ENCODE measurements at places on chromosomes 13 and 19.

DNA sequence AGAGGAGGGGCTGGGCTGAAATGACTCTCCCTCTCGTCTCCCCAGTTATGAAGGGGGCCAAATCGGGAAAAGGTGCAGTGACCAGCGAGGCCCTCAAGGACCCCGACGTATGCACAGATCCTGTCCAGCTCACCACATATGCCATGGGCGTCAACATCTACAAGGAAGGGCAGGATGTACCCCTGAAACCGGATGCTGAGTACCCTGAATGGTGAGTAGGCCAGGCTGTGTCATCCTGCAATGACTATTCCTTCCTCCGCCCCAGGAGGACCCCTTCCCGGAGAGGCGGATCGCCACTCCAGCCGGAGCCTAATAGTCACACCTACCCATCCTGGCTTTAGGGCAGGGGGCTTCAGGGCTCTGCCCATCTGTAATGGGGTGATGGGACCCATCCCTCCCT lies 2.6 kb downstream of the MRPL54 start:
- no peak for DNase-seq

DNA sequence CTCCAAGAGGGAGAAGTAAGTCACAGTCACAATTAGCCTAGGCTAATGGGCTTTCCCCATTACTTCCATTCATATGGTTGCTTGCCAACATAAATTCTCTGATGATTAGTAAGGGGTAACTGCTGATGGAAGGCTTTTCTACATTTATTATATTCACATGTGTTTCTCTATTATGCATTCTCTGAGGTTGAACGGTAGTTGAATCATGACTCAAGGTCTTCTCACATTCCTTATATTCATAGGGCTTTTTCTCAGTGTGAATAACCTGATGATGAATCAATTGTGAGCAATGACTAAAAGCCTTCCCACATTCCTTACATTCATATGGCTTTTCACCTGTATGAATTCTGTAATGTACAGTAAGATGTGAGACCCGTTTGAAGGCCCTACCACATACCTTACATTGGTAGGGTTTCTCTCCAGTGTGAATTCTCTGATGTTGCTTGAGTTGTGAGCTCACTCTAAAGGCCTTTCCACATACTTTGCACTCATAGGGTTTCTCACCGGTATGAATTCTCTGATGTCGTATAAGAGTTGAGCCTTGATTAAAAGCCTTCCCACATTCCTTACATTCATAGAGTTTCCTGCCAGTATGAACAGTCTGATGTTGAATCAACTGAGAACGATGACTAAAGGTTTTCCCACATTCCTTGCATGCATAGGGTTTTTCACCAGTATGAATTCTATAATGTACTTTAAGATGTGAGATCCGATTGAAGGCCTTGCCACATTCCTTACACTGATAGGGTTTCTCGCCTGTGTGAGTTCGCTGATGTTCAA lies 9.3 kb downstream of the ZNF582 start:
- peak; percentile 20 for DNase-seq

GRCh38 chr19:35268536-35269437 lies at the start of gene USF2:
Gene USF2, plus strand, starts transcription at chr19:35268962. Its CDS starts 140 bp downstream, at chr19:35269102.
- DNase-seq = peak; percentile 59

DNA sequence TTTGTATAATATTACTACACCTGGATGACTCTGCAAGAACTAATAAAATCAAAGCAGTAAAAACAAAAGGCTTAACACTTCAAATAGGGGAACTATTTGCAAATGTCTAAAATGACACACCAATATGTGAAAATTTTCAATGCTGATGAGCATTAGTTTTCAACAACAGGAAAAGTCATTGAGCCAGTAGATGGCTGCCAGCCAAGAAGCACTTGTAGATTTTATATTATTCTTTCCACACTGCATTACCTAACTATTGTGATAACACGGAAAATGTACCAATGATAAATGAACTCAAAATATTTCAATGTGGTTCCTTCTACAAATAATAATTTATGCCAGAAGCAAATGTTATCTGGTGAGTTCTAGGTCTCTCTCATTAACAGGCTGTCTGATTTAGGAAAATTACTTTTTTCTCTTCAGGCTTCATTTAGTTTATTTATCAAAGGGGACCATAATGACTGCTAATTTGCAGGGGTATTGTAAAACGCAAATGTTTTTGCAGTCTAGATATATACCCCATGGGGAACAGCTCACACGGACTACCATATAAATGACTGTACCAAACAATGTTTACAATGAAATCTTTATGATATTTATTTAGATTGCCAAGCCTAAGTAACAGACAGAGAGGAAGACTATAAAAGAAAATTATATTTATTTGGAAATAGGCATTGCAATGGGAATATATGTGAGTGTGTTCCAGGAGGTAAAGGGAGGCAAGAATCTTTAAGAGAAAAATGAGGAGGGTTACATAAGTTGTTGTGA lies 407.8 kb downstream of the LIG4 start:
- DNase-seq = no peak

DNA sequence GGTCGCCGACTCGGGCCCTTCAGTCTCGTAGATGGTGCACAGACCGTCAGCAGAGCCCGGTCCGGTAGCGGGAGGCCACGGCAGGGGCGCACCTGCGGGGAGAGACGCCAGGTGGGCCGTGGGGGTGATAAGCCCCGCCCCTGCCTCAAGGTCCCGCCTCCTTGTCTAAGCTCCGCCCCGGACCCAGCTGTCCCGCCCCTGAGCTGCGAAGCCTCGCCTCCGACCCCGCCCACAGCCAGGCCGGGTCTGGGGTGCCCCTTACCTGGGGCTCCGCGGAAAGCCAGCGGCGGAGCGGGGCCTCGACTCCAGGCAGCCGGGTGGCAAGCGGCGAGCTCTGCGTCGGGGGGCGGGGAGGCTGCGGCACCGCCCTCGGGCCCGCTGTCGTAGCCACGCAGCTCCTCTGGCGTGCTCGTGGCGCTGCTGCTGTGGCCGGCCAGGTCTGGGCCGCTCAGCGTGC lies 4.7 kb downstream of the PRR36 start:
- no peak for DNase-seq

DNA sequence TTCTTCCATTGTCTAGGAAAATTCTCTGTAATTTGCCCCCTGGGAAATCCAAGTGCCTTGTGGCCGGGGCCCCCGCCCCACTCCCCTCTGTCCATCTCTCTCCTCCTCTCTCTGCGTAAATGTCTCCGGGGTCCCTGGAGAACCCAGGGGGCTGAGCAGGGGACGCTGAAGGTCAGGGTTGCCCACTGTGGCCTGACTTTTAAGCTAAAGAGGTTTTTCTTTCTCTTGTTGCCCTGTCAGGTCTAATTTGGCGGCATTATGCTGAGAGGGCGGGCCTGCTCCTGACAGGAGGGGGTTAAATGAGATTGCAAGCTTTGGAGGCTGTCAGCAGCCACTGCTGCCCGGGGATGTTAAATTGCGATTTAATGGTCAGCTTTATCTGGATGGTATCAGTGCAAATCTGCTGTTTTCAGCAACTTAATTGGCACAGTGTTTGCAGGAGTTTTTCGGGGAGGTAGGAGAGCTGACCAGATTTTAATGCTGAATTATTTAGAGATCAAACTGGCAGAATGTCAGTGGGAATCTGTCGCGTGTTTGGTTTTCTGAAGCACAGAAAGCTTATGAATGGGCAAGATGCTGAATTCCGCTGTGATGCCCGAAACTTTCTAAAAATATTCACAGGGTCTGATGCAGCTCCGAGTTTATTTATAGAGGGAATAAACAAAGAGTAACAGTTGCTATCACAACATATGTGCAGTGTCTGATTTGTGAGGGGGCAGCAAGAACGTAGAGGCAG lies 93.2 kb upstream of the SOX1 start:
- DNase-seq = no peak

DNA sequence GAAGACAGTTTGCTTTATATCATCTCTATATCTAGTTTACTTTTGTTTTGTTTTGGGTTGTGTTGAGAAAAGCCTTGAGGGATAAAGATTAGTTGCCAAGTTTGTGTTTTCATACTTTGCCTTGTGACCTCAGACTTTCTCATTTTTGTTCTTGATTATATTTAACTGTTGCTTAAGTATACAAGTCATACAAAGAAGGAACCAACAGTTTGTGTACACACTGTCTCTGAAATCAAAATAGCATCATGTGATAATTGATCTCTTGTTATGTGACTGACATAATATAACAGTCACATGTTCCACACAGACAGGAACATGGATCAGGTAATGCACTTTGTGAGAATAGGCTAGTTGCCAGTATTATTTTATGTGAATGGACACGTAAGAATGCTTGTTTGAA lies 70.8 kb downstream of the SHISA2 start:
- DNase-seq = no peak

GRCh38 chr13:109209526-109209925 lies 576.9 kb downstream of the IRS2 start:
- no peak for DNase-seq

DNA sequence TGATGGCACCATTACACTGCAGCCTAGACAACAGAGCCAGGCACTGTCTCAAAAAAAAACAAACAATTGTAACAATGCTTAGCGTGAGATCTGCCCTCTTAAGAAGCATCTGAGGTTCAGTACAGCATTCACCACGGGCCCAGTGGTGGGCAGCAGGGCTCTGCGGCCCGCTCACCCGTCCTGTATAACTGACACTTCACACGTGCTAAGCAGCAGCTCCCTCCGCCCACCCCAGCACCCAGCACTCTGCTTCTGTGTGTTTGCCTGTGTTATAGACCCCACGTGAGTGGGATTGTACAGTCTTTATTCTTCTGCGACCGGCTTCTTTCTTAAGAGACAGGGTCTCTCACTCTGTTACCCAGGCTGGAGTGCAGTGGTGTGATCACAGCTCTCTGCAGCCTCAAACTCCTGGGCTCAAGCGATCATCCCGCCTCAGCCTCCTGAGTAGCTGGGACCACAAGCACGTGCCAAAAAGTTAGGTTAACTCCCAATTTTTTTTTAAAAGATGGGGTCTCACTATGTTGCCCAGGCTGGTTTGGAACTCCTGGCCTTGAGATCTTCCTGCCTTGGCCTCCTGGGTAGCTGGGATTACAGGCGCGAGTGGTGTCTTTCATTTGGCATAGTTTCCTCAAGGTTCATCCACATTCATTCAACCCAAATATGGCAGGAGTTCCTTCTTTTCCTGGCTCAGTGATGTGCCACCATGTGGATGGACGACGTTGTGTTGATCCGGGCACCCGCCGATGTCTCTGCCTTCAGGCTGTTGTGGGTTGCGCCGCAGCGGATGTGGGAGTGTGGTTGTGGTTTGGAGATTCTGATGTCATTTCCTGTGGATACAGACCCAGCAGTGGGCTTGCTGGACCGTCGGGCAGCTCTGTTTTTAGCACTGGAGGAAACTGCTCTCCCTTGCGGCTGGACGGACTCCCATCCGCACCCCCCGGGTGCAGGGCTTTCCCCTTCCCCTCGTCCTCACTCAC lies 170.0 kb downstream of the KDM4B start:
- peak; percentile 58 for DNase-seq

GRCh38 chr19:12938779-12939601 lies 581 bp downstream of the CALR start:
- DNase-seq = peak; percentile 76

DNA sequence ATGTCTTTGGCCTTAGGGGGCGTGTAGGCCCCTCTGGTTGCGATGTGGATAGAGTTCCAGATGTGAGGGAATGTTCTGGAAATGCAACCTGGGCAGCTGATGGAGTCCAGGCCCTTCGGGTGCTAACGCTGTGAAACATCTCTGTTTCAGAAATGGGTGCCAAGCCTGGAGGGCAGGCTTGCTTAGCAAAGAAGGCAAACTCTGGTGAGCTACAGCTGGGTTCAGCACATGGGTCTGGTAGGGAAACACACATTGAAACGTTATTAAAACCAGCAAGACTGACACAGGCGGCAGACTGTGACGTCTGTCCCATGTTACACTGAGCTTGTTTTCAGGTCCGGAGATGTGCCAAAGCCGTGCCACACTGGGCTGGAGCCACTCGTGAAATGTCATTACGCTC lies 8.6 kb upstream of the CDC16 start:
- DNase-seq = no peak

DNA sequence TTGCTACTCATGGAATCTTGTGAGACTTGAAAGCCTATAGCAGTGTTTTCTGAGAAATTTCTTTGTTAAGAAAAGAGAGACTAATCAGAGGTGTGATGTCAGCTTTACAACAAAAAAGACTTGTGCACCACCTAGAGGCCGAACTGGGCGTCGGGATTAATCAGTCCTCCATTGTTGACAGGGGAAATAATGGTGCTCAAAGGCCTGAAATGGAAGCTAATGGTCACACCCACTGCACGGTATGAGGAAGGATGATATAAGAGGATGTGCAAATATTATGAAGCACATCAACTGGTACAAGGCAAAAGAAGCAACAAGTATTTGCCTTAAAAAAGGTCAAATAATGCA lies 480.2 kb upstream of the MIR17HG start:
- peak; percentile 70 for DNase-seq

DNA sequence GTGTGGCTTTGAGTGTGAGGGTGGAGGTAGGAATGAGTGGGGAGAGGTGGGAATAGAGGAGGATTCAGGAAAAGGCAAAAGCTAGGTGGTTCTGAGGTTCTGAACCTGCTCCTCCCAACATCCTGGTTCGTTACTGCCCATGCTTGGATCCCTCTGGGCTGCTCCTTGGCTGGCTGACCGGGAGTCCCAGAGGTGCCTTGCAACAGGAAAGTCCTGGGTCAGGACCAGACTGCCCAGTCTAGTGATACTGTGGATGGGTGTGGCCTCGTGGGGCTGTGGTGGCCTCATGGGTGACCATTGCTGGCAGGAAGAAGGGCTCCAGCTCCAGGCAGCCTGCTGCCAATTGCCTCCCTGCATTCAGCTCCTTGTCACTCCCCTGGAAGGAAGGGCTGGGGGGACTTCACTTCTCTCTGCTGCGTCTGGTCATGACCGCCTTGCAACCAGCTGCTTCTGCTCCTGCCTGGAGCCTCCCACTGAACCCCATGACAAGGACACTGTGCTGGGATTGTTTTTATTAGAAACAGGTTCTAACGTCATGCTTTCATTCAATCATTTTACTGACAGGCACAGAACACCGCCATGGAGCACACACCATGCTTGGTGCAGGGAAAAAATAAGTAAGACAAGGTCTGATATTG lies 61.5 kb upstream of the UBL3 start:
- no peak for DNase-seq

GRCh38 chr13:43133792-43134191 lies 110.4 kb downstream of the DNAJC15 start:
- no peak for DNase-seq

DNA sequence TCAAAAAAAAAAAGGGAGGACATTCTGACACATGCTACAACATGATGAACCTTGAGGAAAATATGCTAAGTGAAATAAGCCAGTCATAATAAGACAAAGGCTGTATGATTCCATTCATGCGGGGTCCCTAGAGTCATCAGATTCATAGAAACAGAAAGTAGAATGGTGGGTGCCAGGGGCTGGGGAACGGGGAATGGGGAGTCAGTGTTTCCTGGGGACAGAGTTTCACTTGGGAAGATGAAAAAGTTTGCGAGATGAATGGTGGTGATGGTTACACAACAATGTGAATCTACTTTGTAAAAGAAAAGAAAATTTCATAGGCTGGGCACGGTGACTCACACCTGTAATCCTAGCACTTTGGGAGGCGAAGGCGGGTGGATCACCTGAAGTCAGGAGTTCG lies 6.1 kb upstream of the CLEC4G start:
- DNase-seq = no peak
